ENCODE measurements at places on chromosomes 13 and 19.
A peak's percentile ranks its signal among the peaks of the same experiment; 100 is the strongest.

DNA sequence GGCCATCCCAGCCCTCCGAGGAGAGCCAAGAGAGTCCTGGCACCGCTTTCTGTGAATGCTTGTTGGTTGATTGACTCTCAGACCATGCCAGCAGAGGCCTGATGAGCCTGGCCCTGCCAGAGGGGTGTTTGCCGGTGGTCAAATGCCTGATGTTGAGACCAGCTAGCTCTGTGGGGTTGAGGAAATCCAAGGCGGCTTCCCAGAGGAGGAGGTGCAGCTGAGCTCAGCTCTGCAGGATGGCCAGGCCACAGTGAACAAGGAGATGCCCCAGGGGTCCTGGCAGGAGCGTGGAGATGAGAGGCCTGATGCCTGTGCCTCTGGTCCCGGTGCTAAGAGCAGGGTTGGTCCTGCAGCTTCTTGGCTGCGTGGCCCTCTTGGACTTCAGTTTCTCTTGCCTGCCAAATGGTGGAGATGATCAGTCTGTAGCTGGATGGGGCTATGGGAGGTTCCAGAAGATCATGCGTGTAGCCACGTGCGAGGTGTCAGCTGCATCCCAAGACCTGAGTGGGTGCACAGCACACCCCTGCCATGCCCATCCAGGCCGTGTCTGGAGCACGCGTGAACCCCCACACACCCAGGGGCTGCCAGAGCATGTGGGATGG, 16.8 kb downstream of the NFIC start:
- DNase-seq = no peak

DNA sequence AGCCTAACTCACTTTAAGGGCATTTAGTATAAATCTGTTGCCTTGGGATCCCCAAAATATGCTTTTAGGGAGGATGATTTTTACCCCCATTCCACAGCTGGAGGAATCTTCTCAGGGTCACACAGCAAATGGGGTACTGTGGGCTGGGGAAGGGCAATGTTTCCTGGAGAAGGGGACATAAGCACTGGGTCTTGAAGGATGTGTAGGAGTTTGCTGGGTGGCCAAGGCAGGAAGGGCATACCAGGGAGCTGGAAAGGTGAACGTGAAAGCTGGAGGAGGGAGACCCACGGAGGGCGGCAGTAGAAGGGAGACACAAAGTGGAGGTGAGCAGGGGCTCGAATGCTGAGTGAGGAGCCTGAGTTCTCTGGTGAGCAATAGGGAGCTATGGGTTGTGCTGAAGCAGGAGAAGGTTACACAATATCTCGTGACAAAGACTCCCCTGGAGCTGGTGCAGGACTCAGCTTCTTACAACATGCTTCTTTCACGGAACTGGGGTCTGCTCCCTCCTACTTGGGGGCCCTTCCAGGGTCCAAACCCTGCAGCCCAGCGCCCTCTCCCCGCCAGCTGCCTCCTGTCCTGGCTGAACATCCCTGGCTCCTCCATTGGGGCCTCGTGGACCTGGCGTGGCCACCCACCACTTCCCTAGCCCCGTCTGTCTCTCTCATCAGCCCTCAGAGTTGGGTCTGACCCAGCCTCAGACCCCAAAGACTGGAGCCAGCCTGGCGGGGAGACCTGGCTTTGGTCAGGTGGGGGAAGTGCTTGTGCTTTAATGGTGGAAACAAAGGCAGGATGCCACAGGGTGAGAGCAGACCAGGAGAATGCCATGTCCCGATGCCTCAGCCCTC, 11.1 kb downstream of the CILP2 start:
- DNase-seq = no peak

DNA sequence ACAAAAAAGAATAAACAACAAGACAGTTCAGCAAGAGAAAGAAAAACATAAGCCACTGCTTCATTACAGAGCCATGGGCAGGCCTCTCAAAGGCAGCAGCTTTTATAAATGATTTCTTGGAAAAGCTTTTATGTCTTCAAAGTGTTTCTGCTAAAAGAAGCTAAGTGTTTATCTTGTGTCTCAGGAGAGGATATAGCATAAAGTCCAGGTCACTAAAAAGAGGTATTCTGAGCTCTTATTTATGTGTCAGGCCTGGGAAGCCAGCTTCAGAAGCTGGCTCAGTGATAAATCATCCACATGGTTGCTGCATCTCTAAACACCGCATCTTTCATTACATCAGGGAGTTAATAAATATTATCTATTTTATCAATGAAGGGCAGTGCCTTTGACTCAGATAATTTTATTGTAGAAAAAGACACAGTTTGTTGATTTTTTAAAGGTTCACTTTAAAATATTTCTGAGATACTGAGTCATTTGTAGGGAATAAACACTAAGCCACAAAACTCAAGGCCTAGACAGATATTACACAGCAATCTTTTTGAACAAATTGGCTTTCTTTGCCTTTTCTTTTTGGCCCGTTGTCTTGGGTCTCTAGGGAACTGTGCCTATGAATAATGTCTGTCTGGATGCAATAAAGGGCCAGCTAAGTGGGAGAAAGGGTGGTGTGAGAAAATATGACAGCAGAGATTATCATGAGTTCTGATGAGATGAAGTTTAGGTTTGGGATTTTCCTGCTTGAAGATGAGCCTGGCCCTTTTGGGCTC, 1086.6 kb downstream of the UQCRFS1 start:
- no peak for DNase-seq

- no peak for DNase-seq
Measured at GRCh38 chr19:35106291-35106583, 9.4 kb upstream of the FXYD3 start.

DNA sequence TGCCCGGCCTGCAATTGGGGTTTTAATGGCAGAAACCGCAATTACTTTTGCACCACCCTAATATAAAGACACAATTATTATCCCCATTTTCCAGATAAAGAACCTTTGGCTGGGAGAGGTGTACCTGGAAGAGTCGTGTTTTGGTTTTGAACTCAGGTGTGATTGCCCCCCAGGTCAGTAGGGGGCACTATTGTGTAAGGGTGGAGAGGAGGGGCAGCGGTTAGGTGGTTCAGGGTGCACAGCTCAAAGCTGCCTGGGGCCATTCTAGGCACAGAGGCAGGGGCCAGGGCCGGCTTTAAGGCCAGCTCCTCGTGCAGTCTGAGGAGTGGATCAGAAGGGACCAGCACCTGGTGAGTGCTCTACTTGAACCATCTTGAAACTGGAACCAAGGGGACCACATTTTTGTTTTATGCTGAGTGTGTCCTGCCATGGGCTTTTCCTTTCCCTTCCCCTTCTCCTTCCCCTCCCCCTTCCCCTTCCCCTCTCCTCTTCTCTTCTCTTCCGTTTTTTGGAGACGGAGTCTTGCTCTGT, 5.8 kb upstream of the FCGRT start:
- no peak for DNase-seq

GRCh38 chr13:110354715-110355473, 47.8 kb downstream of the COL4A2 start:
- DNase-seq = no peak

- peak; percentile 68 for DNase-seq
Measured at GRCh38 chr19:49442771-49443365, 1.5 kb upstream of the SLC17A7 start.

GRCh38 chr19:47494211-47494547, 10.2 kb upstream of the KPTN start:
- DNase-seq = no peak

DNA sequence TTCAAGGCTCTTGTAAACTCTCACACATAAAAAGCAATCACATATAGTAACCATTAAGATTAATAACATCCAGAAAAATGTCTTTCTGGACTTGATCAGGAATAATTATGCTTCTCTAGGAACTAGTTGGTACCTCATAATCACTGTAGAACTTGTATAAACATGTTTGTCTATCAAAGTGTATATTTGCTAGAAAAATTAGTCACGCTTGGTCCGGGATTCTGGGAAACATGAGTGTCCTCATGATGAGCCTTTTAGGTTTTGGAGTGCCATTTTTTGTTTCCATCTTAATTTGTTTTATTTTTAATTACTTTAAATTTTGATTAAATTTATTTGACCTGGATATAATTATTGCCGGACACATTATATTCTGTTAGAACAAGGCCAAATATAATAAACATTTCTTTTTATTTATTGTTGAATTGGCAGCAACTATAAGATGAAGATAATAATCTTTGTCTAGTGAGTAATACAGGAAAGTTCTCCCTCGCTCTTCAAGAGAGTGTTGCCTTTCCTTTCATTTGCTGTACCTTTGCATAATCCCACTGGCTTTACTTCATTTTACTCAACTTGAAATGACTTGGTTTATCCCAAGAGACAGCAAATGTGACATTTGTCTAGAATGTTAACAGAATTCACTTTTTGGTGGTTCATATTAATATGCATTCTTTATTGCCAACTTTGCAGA, 207.0 kb downstream of the NALCN start:
- DNase-seq = no peak

GRCh38 chr19:47615714-47616113, 6.8 kb downstream of the BICRA start:
- DNase-seq = no peak

DNA sequence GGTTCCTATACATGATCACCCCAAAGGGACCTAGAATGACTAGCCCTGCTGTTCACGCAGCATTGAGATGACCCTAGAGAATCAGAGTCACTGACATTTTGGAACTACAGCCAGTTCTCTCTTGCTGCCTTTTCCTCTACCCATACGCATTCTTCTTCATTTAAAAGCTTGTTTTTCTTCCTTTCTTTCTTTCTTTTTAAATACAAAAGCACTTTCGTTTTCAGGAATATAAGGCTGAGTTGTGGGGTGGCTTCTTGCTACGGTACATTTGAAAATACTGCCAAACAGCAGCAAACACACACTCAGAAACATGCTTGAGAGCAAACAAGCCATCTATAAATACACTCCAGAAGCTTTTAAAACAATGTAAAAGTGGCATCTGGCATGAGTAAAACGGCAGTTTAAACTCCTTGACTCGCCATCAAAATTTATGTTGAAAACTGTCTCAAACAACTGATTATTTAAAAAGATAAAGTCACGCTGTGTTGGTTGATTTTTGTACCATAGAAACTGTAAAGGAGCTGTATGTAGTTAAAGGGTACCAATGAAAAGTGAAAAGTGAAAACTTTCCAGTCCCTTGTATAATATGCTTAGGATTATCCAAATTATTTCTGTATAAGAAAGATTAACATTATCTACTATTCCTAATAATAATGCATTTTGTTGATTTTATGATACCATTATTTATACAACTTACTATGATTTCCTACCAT, 95.6 kb downstream of the PCDH9 start:
- peak; percentile 18 for DNase-seq

- peak; percentile 62 for DNase-seq
Measured at GRCh38 chr13:113413898-113414282, 39.4 kb downstream of the ADPRHL1 start.

DNA sequence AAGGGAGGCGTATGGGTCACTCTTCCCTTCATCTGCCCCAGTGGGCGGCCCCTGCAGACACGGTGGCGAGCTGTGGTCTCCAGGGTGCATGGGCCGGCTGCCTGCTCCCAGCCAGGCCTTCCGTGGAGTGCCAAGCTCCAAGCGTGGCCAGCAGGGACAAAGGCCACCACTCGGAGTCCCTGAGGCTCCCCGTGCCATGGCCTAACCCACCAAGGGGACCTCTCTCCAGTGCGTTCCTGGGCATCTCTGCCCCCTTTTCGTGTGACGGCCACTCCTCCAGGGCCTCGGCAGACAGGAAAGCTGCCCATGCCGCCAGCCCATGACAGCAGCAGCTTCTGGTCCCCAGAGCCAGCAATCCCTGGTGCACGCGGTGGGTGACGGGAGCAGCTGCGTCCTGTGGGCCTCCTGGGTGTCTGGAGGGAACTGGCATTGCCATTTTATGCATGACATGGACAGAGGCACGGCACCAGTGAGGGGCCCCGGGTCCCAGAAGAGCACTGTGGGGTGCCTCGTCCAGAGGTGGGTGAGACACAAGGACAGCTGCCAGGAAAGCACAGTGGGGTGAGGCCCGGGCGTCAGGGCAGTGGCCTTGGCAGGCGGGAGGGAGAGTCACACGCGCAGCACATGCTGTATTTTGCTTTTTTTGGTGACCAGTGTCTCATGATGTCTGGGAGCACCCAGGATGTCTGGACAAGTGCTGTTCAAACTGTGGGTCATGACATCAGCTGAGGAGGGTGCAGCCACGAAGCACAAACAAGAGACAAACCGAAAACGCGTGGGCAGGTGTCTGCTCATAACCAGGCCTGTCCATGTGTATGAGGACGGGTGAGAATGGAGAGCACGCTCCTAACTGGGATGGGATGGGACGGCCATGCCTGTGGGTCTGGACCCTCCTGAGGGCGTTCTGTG, 32.3 kb downstream of the CEBPG start:
- DNase-seq = no peak

DNA sequence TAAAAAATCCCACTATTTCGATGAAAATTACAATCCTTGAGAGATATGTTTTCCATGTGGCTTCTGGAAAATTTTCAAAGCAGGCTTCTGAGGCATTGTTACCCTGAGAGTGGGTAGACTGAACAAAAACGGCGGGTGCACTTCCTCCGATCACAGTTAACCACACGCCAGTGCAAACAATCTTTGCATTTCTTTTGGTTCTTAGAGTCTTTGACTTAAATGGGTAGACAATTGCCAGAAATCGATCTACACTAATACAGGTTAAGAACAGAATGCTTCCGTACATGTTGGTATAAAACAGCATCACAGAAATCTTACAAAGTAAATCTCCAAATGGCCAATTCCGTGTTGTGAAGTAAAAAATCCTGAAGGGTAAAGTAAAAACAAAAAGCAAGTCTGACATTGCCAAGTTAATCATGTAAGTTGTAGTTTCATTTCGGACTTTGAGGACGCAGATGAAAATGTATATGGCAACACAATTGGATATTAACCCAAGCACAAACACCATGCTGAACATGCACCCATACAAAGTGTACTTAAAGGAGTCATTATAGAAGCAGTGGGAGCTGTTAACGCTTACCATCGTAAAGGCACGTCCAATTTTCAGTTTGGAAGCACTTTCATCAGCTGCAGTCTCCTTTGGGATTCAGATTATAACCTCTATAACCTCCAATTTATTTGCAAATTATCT, 927 bp downstream of the LPAR6 start:
- peak; percentile 36 for DNase-seq

DNA sequence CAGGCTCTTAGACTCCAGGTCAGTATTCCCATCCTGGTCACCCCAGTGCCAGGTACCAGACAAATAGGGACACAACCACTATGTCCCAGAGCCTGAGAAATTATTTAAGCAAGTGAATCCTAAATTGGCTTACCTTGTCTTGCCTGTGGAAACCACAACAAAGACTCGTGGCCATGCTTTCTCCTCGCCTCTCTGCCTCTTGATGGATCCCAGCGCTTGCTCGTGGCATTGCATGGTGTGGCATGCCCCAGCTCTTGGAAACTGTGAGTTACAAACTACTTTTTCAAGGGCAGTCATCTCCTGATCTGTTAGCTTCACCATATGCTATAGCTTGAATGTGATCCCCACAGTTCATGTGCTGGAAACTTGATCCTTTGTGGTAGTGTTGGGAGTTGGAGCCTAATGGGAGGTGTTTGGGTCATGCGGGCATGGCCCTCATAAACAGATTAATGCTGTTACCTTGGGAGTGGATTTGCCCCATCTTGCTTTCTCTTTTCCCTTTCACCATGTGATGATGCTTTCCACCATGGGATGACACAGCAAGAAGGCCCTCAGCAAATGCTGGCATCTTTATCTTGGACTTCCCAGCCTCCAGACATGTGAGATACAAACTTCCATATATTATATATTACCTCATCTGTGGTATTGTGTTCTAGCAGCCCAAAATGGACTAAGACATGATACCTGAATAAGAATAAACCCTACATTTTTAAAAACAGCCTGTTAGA, 31.2 kb downstream of the SPRYD7 start:
- no peak for DNase-seq

GRCh38 chr13:77274126-77274525, 52.8 kb downstream of the MYCBP2 start:
- DNase-seq = no peak

Data from fibroblast of lung (primary cell).